ENCODE measurements at places on chromosomes 11 and 22.

GRCh38 chr11:34926101-34926830 lies 9.8 kb downstream of the PDHX start:
- peak; percentile 45 for DNase-seq

- no peak for DNase-seq
These were observed 328.5 kb upstream of the PLET1 start for GRCh38 chr11:112589155-112589554.

GRCh38 chr22:17271711-17272451 lies 52.6 kb upstream of the ADA2 start:
- no peak for DNase-seq

GRCh38 chr22:19848298-19849224 lies 6.1 kb downstream of the GNB1L start:
- no peak for DNase-seq

- DNase-seq = no peak
These were observed 7.3 kb downstream of the SMTN start for GRCh38 chr22:31088233-31088986.

GRCh38 chr22:28068826-28069225 lies 149.8 kb upstream of the PITPNB start:
- DNase-seq = no peak

DNA sequence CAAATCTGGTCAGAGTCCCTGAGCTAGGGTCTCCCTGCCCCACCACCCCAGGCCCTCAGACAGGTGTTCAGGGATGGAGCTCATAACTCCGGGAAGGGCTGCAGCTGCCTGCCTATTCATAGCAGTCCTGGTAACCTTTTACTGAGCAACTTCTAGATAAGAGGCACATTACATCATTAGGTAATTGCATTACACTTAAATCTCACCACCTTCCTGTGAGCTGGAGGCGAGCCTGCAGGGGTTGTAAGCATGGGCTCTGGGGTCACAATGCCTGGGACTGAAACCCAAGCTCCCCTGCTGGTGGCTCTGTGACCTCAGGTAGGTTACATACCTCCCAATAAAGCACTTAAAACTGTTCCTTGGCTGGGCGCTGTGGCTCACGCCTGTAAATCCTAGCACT lies 22.5 kb downstream of the TP53I11 start:
- DNase-seq = no peak

Measured in CD14-positive monocyte (primary cell).